ENCODE measurements at places on chromosomes 4 and X. TPM values are rescaled to one million over a fixed set of nuclear protein-coding genes. Genes with fewer than 3 reads are reported as not detected.

Gene USP26
- total RNA-seq: not detected

Gene DLG3
- 27.6 TPM for total RNA-seq

DNA sequence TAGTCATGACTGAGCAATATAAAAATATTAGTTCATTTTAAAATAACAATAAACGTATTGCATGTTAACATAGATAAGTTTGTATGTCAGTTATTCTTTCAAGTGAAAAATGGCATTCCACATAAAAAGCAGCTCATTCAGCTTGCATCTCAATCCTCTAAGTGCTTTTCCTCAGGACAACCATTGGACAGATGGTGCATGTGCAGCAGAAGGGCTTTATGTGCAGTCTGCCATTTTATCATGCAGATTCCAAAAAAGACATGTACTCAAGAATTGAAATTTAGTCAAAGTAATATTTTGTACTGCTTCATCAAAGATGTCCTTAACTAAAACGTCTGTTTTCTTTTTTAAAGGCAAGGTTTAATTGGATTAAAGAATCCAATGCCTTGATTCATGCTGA is 93.4 kb downstream of the RS1 start:
- no peak for ATAC-seq

DNA sequence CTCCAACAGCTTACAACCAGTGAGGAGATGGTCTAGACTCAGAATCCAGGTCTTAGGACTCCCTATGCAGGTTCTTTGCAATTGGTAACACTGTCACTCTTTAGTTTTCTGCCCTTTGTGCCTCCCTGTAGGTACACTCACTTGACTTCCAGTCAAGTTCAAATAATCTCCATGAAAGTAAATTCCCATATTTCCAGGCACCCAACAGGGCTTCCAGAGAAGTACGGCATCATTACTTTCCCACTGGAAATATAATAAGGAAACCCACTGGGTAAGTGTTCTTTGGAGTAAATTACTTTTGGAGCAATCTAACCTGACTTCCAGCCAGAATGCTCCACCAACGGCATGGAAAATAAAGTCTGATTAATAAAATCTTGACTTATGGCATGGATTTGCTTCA is 338.9 kb downstream of the HNRNPD start:
- no peak for ATAC-seq

DNA sequence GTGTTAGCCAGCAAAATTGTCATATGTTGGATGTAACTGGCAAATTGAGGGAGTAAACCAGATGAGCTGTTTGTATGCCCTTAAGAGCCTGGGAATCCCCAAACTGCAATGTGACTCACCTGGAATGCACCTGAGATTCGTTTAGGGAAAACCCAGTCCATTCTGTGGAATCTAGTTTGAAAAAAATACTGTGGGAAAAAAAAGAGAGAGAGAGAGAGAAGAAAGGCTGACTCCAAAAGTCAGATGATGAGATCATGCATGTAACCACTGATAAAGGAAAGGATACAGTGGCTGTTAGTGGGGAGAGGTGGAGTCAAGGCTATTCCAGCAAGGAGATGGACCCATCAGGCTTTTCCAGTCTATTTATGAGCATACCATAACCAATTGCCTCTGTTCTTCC is 48.5 kb downstream of the SLC9A7 start:
- ATAC-seq: no peak

- no peak for ATAC-seq
Observed at GRCh38 chrX:38102240-38102639, 95.9 kb downstream of the SYTL5 start.

- no peak for ATAC-seq
Observed at GRCh38 chrX:96474029-96474740, 210.5 kb upstream of the DIAPH2 start.

Data from gastroesophageal sphincter (tissue), 4 donors.